ENCODE measurements at places on chromosomes 1 and 21. TPM values are rescaled to one million over a fixed set of nuclear protein-coding genes. Genes with fewer than 3 reads are reported as not detected.

TMEM82 gene
- total RNA-seq: not detected

TNFRSF25 gene
- 10.0 TPM for total RNA-seq

PTAFR gene
- 0.16 TPM for total RNA-seq

AHCTF1 gene
- 19.1 TPM for total RNA-seq

LRRC53 gene
- total RNA-seq: not detected

CASZ1 gene
- 4.0 TPM for total RNA-seq

SH2D2A gene
- total RNA-seq: not detected

LCE1D gene
- total RNA-seq: not detected

TYW3 gene
- total RNA-seq: 7.4 TPM

PIGV gene
- total RNA-seq: 5.7 TPM

BATF3 gene
- total RNA-seq: 1.0 TPM

FAM177B gene
- not detected for total RNA-seq

CTSS gene
- 116 TPM for total RNA-seq

LINGO4 gene
- not detected for total RNA-seq

MRPL55 gene
- total RNA-seq: 41.9 TPM

ANKRD13C gene
- total RNA-seq: 25.7 TPM

SPRR2B gene
- not detected for total RNA-seq

BCAS2 gene
- total RNA-seq: 31.2 TPM

RXFP4 gene
- total RNA-seq: 0.06 TPM

CA14 gene
- not detected for total RNA-seq

S100PBP gene
- 60.1 TPM for total RNA-seq

Measured in bladder microvascular endothelial cell (primary cell).